ENCODE measurements at places on chromosomes 5 and 9.

DNA sequence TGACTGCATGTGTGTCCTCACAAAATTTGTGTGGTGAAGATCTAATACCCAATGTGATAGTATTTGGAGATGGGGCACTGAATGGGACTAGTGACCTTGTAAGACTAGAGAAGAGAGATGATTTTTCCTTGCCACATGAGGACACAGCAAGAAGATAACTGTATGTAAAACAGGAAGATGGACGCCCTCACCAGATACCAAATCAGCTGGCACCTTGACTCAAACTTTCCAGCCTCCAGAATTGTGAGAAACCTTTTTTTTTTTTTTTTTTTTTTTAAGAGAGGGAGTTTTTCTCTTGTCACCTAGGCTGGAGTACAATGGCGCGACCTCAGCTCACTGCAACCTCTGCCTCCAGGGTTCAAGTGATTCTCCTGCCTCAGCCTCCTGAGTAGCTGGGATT, 40.3 kb downstream of the UBTD2 start:
- DNase-seq: no peak

DNA sequence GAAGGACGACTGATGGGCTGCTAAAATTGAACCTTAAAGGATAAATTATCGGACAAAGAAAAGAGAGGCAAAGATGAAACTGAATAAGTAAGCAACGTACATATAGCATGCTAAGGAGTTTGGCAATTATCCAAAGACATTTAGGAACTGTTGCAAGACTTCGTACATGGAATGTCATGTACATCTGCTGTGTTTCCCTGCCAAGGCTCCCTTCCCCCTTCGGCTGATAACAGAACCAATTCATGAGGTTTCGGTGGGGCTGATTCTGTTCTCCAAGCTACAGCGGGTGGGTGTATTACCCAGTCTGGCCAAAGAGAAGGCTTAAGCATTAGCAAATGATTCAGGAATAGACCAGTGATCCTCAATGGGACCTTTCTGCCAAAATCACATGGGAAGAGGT, 190.9 kb upstream of the FREM1 start:
- no peak for DNase-seq

DNA sequence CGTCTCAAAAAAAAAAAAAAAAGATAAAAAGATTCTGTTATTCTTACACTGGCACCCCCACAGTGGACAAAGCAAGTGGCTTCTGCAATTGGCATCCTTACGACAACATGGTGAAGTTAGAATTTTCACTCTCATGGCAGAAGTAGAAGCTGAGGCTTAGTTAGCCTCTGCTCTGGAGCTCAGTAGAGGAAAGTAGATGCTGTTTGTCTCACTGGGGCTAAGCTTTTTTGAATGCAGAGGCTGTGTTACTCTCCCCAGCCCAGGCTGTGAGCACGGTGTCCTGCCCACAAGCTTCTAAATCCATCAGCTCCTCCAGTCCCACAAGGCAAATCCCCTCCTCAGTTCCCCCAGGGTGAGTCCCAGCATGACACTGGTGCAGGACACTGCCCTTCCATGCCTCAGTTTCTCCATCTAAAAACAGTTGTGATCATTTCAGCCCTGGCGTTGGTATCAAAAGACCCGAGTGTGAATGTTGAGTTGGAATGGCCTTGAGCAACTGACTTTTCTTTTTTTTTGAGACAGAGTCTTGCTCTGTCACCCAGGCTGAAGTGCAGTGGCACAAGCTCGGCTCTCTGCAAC, 22.6 kb upstream of the PHF19 start:
- DNase-seq: no peak

DNA sequence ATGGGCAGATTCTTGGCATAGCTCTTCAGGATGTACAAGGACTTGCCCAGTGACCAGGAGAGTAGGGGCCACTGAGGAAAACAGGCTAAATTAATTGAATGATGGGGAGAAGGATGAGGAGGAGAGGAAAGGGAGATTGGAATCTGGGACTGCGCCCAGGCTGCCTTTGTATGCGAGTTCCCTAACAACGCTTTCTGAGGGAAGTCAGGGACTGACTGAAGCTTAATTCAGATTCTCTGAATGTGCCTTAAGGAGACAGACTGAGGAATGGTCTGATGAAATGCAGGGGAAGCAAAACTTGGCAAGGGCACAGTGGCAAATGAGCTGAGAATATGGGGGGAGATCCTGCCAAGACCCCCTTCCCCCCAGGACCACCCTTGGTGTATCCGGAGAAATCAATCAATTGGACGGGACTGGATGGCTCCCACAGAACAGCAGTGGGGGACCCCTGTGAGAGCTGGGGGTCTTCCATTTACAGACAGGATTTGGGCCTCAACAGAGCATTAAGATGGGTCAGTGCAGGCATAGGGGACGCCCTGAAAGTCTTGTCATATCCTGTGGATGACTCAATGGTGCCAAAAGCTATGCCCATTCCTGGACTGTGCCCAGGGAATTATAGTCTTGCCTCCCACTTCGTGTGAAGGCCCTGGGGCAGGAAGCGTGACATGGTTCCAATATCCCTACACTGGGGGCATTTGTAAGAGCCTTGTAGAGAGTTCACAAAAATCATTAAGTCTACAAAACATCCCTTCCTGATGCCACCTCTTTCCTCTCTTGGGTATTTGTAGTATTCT, 215.5 kb upstream of the TNC start:
- DNase-seq: no peak

- no peak for DNase-seq
These were observed 41.3 kb downstream of the PFDN1 start for GRCh38 chr5:140261403-140262171.
